Stromal cell of bone marrow (primary cell): ENCODE measurements at places on chromosomes 12 and 14.

DNA sequence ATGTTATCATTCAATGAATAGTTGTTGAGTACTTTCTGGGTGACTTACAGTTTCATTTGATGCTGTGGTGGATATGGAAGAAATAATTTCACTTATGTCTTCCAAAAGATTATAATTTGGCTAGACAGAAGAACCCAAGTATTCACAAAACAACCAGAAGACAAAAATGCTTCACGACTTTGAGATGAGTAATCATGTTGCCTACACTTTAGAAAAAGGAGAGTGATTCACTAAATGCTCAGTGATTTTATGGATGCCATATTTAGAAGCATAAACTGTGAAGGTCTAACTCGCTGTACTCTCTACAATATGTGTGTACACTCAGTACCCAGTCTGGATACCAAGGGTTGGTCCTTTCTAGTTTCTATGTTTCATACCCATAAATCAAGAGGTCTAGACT lies 101.3 kb upstream of the E2F7 start:
- DNase-seq = no peak

DNA sequence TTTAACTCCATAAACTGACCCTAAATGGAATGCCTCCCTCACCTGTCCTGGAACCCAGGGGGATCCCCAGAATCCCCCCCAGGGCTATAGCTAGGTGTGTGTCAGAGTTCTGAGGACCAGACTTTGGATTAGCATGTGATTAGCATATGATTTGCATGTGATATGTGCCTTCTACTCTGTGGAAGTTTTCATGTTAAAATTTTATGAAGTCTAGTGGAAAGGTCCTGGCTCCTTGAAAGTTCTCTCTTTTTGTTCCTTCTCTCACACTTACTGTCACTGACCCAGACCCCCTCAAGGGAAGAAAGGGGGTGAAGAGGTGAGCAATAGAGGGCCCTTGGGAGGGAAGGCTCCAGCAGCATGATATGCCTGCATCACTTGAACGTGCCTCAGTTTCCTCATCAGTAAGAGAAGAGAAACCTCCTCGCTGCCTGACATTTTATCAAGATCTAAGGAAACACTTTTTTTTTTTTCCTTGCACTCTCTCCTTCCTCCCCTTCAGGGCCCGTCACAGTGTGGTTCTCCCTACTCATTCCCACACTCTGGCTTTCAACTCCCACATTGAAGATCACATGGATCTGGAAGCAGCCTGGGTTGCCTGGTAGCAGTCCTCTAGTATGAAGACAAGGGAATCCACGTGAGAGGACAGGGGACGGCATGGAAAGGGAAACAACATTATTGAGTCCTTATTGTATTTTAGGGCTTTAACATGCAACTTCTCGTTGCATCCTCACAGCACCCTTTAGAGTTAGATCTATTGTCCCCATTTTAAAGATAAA lies 3.3 kb upstream of the C1QL4 start:
- DNase-seq = no peak

DNA sequence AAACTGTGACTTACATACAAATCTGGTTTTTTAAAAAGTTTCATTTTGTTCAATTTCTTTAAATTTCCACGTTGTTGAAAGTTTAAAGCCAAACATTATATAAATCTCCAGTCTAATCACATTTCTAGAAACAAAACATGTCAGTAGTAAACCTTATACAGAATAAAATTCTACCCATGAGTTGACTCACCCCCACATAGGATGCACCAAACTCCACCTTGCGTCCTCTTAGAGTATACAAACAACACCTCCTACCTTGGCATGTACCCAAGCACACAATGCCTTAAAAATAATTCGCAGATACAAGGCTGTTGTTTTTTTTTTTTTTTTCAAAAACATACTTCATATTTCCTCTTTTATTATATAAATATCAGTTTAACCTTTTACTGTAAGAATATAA lies 3.3 kb downstream of the FBXL14 start:
- DNase-seq = no peak

GRCh38 chr14:104385531-104386101 lies 193.9 kb upstream of the C14orf180 start:
- DNase-seq = no peak

DNA sequence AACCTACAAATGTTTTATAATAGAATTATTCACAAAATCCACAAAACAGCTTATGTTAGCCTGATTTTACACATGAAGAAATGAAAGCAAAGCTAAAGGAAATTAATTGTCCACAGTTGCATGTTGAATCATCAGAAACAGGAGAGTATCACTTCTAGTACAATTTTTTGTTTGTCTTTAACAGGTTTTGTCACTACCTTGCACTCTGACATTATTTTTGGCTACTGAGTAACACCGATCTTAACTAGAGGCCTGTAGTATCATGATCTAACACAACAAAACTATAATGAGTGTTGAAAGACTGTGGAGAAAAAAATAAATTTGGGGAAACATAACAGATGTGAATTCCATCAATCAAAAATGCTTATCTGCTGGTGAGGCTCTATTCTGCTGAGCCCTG lies 60.1 kb downstream of the TAOK3 start:
- no peak for DNase-seq

- peak; percentile 86 for DNase-seq
Observed at GRCh38 chr14:73785834-73786635, 65.6 kb upstream of the PTGR2 start.

- no peak for DNase-seq
Observed at GRCh38 chr12:99979471-99979870, 5.3 kb downstream of the ANKS1B start.

- DNase-seq = peak; percentile 14
Observed at GRCh38 chr12:8996682-8997405, 7.5 kb downstream of the KLRG1 start.

DNA sequence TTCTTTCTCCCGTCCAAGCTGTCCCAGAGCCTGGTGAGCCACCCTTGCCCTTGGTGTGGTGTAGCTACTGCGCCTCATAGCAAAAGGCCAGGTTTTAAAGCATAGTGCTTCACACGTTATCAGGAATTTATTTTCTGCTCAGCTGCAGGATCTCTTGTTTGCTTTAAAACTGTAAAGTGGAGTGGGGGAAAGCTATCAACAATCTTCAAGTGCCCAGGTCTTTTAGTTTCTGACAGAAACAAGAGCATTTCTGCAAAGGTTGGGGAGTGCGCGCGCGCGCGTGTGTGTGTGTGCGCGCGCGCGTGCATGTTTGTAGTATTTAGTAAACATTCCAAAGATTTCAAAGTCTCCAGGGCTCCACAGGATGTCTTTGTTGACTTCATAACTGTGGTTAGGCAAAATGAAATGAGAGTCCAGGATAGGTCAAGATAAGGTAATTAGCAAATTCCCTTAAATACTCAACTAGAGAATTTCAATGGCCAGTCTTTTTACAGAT lies 45.5 kb downstream of the EML1 start:
- no peak for DNase-seq

DNA sequence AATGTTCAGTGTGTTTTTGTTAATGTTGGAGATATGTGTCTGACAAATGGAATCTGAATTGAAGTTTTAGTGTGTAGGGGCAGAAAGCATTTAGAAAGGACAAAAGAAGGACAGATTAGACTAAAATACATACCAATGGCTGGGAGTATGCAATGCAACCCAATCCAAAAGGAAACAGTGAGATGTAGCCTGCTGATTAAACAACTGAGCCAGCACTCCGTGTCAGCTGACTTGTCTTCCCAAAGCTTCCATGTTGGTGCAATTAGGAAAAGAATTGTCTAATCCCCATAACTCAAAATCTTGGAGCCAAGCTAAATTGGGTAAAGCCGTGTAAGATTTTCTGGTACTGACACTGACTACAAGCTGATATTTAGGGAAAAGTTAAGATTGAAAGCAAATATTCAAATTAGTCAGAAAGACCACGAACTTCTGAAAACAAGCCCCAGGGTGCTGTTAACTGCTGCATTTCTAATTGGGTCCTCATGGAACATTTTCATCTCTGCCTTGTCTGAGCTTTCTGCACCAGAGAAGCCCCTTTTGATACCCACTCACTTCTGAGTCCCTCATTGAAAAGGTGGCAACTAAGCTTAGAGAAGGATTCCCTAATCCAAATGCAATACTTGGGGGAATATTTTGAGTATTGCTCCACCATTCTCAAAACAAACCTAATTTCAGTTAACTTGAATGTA lies 109.1 kb downstream of the DAD1 start:
- DNase-seq = no peak

- DNase-seq = no peak
Observed at GRCh38 chr12:6316921-6317692, 6.6 kb downstream of the PLEKHG6 start.

- no peak for DNase-seq
Observed at GRCh38 chr12:88509851-88510250, 70.4 kb downstream of the KITLG start.

DNA sequence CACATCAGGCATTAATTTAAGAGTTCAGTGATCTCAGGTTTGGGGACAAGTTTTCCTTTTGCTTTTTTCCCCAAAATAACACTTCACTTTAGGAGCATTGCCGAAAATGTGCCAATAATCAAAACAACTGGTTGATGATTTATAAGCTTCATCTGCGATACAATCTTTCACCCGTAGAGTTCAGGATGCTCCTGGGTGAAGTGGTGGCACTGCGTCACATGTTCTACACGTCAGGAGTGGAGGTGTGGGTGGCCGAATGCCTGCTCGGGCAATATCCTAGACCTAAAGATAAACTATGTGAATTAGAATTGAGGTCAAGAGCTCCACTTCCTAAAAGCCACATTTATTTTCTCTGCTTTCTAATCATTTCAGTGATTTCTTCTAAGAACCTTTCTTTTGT lies 70.9 kb upstream of the DICER1 start:
- no peak for DNase-seq

DNA sequence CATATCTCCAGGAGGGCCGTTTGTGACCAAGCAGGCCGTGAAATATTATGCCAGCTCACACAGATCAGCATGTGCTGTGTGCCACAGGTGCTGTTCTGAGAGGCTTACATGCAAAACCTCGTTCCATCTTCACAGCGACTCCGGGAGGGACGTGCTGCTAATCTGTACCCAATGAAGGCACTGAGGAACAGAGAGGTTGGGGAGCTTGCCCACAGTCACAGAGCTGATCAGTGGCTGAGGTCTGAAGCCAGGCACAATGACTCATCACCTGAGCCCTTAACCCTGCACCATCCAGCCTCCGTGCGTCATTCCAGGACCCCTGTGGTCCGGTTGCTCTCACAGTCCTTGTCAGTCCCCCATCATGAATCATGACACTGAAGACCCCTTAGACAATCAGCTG lies 66.7 kb downstream of the SLC6A12 start:
- DNase-seq = no peak

DNA sequence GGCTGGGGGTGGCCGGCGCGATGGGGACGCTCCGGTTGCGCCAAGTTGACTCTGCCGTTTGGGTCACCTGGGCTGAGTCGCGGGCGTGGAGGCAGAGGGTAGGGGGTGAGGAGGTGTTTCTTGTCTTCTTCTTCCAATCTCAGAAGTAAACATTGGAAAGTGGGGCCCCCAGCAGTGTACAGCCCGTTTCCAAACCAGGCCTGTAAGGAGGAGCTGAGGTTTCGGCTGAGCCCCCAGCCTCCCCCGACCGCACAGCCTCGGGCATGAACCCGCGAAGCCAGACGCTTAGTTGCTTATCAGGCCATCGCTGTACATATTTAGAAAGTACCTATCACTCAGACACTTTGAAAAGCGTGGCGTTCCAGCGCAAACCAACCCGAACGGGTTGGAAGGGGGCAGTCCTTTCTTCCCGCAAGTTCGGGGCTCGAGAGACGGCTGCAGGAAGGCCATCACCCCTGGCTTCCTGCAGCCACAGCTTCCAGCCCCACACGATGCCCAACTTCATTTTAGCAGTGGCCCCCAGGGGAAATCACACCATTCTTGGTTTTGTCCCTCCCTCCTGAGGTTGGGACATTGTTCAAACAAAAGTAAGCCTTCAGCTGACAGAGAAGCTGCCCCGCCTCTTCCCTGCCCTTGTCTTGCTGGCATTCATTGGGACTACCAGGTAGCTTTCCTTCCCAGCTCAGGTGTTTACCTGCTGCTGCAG lies 164.1 kb downstream of the ZFP36L1 start:
- DNase-seq = no peak

GRCh38 chr12:823028-823698 lies 70.8 kb downstream of the WNK1 start:
- DNase-seq = no peak

- DNase-seq = no peak
Observed at GRCh38 chr12:26966842-26967241, 28.6 kb downstream of the FGFR1OP2 start.

DNA sequence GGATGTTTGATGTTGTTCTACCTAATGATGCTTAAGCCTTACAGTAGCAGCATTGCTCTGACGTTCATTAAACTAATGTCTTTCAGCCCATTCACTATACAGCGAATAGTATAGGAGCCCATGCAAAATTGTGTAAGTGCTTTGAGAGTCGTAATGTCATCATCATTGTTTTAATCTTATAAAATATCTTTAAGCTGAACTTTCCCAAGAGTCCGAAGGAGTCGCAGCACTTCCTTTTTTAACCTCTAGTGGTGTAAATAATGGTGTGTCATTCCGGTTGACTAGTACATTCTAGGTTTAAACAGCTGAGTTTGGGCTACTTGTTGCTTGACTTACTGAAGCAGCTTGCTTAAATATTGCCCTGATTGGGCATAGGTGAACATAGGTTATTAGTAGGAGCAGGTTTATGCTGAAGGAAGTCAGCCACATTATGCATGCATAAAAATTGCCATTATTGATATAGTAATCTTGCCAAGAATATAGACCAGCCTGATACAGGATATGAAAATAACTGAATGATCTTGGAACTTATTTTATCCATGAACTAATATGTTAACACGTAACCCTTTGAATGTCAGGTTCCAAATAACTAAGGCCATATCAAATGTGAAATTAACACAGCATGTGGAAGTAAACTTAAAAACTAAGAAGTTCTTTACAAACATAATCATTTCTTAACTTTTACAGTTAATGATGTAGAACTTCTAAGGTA lies 2.6 kb downstream of the WNK1 start:
- peak; percentile 53 for DNase-seq

GRCh38 chr14:79627058-79627457 lies 584.2 kb downstream of the DIO2 start:
- DNase-seq = no peak

GRCh38 chr12:121803861-121804416 lies at the start of gene SETD1B:
SETD1B (plus strand) TSS chr12:121804009; CDS start chr12:121804738, 729 bp downstream.
- DNase-seq = no peak

DNA sequence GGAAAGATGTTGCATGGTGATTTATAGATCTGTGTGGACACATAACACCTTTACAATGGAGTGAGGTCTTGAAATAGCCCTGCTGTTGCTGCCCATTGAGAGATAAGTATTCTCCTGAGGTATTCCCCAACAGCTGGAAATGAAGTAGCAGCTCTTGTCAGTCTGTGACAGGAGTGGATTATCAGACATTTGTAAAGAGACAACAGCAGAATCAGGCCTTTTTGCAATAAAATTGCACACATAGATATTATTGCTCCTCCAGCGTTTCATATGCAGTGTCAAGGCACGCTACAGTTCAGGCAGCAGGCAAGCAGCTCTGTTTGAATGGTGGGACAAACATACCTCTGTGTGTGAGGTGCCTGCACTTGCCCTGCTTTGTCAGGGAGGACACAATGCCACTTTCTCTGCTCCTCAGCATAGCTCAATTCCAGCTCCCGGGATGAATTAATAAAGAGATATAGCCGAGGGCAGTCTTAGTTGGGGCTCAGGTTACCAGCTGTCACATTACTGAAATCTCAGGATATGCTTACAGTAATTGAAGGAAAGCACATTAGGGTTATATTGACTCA lies 49.4 kb downstream of the BICD1 start:
- DNase-seq = no peak

GRCh38 chr12:65454115-65454787 lies 175.8 kb downstream of the MSRB3 start:
- DNase-seq = no peak
